Stimulated activated CD4-positive, alpha-beta T cell treated with anti-CD3 and anti-CD28 coated beads, Interleukin-15, amount 100 ng/mL, for 24 hours (primary cell): ENCODE measurements at places on chromosomes 2 and 18.

- DNase-seq = no peak
Measured at GRCh38 chr2:102832789-102833188, 71.0 kb downstream of the TMEM182 start.

GRCh38 chr18:8786483-8787370 is 81.4 kb downstream of the MTCL1 start:
- DNase-seq = no peak

DNA sequence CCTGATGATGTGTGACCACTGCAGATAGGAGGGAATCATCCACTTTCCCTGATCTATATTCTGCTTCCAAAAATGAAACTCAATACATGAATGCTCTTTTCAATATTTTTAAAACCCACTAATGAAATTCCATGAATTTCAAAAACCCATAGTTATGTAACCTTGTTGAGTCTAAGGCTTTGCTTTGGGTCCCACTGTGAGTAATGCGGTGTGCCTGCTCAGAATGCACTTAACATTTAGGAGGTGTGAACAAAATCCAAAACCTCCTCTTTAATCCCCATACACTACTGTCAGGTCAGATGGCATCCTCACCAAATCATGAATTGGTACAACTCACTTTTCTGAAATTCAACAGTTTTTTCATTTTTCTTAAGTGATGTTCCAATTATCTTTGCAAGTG is 50.4 kb downstream of the CCDC93 start:
- no peak for DNase-seq

GRCh38 chr2:42752816-42753813 is 10.8 kb downstream of the OXER1 start:
- no peak for DNase-seq

GRCh38 chr2:198499539-198499938 is 695.1 kb downstream of the PLCL1 start:
- DNase-seq = no peak

- DNase-seq = no peak
Measured at GRCh38 chr2:46552528-46552927, 73.2 kb downstream of the TMEM247 start.

GRCh38 chr2:174748948-174749347 is 15.3 kb downstream of the CHRNA1 start:
- peak; percentile 80 for DNase-seq

DNA sequence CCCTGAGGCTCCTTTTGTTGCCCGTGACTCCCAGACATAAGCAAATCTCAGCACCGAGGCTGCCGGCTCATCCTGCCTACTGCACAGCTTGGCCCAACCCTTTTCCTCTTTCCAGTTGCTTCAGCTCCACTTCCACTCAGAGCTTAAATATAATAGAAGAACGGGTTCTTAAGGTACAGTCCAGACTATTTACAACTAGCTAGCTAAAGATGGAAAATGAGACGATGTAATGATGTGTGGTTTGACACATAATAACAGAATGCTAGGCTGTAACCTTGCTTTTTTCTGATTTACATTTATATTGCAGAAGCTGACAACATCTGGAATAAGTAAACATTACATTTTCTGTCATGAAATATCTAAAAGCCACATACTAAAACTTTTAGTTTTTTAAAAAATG is 26.9 kb upstream of the ATP9B start:
- no peak for DNase-seq

DNA sequence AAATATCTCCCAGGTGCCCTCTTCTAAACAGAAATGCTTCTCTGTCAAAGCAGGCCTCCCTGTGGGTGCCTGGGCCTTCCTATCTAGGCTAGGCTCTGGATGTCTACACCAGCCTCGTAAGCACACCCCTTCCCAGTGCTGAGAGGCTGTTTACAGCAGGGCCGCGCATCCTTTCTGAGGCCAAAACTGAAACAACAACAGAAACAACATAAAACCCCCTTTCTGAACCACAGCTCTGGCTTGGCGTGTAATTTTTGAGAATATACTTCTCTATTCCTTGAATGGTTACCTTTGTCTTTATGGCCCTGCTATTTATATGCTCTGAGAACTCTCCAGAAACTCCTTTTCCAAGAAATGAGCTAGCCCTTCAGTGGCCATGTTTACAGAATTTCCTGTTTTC is 118.4 kb downstream of the BCL2L11 start:
- DNase-seq = no peak

DNA sequence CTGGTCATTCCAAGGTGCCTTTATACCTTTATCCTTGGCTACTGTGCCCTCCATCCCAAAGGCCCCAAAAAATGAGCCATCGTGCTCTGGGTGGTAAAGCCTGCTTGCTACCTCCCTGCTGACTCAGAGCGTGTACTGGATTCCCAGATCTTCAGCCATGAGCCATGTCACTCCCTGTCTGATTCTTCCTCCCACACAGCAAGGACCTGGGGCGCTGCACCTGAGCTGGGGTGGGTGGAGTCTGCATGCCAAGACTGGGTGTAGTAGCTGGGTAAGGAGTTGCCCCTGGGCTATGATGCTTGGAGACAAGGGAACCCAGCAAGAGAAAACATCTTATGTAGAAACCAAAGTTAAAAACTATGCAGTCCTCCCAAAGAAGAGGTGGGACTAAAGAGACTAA is 37.2 kb upstream of the APCDD1 start:
- no peak for DNase-seq

GRCh38 chr2:64913357-64913869 is 75.8 kb upstream of the SLC1A4 start:
- peak; percentile 14 for DNase-seq

- peak; percentile 72 for DNase-seq
Measured at GRCh38 chr2:46239847-46240181, 57.4 kb upstream of the EPAS1 start.

- DNase-seq = no peak
Measured at GRCh38 chr2:197307236-197307932, 3.2 kb downstream of the ANKRD44 start.

- no peak for DNase-seq
Measured at GRCh38 chr2:151649400-151649799, 84.9 kb downstream of the NEB start.

GRCh38 chr2:47336259-47337238 is 66.4 kb upstream of the MSH2 start:
- DNase-seq = no peak

- DNase-seq = no peak
Measured at GRCh38 chr2:11532416-11533055, 1.3 kb upstream of the GREB1 start.

GRCh38 chr2:130372055-130372832 is 16.4 kb downstream of the PTPN18 start:
- peak; percentile 86 for DNase-seq

DNA sequence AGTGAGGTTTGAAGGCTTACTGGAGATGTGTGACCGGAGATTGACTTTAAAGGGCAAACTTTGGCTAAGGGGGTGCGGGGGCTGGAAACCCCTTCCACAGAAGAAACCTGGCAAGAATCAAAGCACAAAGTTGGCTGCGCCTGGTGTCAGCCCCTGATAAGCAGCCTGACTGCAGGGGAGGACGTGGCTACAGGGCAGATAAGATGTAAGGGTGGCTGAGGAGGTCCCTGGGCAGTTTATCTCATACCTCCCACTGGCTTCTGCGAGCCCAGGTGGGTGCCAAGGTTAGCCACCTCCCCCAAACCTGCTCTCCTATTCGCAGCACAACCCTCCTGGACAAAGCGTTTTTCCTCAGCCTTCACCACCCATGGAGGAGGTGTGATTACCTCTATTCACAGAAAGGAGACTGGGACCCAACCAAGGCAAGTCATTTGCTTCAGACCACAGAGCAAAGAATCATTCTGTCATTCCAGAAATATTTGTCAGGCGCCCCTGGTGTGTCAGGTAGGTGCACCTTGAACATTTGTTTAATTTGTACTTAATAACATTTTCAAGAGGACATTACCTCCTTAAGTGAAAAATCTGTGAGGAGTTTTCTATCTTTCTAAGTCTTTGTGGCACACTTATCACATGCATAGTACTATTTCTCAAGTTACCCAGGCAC is 73.1 kb upstream of the IL1R1 start:
- no peak for DNase-seq

GRCh38 chr2:64226611-64227010 is 82.4 kb upstream of the PELI1 start:
- DNase-seq = no peak

GRCh38 chr18:70411876-70412435 is 123.1 kb downstream of the SOCS6 start:
- DNase-seq = no peak

GRCh38 chr2:182101263-182101662 is 115.6 kb downstream of the PPP1R1C start:
- DNase-seq = no peak

DNA sequence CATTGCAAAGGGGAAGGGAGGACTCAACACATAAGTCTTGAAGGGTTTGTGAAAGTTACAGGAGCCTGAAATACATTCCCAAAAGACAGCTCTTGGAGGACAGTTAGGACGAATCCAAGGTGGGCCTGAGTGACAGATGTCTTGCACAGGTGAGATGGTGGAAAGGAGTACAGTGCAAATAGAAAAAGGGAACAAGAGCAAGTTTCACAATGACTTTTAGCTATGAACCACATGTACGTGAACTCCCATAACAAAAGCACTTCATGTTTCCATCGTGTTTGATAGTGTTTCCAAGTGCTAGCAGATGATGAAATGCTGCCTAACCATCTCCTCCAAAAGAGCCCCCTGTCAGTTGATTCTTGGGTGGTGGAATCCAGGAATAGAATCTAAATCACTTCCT is 1.8 kb downstream of the IL18RAP start:
- no peak for DNase-seq

GRCh38 chr18:51133580-51134160 is 63.8 kb downstream of the MEX3C start:
- no peak for DNase-seq

DNA sequence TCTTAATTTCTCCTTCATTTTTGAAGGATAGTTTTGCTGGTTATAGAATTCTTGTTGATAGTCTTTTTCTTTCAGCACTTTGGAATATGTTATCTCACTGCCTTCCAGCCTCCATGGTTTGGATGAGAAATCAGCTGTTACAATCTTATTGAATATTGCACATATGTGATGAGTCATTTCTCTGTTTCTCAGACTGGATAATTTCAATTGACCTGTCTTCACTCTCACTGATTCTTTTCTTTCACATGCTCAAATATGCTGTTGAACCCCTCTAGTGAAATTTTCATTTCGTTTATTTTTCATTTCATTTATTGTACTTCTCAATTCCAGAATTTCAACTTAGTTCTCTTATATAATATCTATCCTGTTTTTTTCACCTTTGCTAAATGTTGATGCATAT is 22.2 kb downstream of the PDK1 start:
- no peak for DNase-seq

GRCh38 chr2:20650393-20650876 is 463 bp downstream of the HS1BP3 start:
- peak; percentile 34 for DNase-seq

- no peak for DNase-seq
Measured at GRCh38 chr18:59301929-59302328, 16.5 kb downstream of the CPLX4 start.

- DNase-seq = peak; percentile 37
Measured at GRCh38 chr2:240121190-240121589, 14.9 kb downstream of the COPS9 start.

- no peak for DNase-seq
Measured at GRCh38 chr2:199136681-199137080, 321.1 kb downstream of the SATB2 start.

- no peak for DNase-seq
Measured at GRCh38 chr2:178202927-178203326, 8.6 kb downstream of the OSBPL6 start.

DNA sequence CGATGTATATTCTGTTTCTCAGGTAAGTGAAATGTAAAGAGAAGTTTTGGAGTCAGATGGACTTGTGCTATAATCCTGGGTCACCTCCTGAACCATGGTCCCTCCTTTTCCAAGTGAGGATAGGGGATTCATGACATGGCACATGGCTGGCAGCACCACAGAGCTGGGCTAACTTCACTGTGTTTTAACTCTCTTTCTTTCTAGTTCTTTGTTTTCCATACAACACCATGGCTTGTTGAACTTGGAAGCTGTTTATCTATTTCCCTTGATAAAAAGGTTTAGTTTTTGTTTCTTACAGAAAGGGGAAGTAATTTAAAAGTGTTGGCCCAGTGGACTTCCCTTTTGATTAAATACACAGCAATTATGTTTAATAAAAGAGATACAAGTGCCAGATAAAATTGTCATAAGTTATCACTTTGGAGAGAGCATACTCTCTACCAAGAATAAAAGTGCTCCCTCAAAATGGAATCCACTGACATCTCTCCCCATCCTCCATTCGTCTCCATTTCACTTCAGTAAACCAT is 90.4 kb downstream of the PLCL1 start:
- DNase-seq = no peak

DNA sequence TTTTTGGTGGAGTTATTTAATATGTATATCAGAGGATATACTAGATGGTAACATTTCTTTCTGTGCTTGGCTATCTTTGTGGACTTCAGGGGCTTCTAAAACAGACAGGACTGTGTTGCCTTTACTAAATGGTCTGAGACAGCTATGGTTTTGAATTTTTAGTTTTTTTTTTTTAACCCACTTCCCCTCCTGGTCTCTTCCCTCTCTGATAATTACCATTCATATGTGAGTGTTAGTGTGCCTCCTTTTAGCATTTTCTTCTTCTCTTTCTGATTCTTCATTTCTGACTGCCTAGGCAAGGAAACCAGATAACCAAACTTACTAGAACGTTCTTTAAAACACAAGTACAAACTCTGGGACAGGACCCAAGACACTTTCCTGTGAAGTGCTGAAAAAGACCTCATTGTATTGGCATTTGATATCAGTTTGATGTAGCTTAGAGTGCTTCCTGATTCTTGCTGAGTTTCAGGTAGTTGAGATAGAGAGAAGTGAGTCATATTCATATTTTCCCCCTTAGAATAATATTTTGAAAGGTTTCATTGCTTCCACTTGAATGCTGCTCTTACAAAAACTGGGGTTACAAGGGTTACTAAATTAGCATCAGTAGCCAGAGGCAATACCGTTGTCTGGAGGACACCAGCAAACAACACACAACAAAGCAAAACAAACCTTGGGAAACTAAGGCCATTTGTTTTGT is 52.7 kb downstream of the SMAD4 start:
- no peak for DNase-seq

- DNase-seq = no peak
Measured at GRCh38 chr18:2871111-2871720, 24.4 kb downstream of the EMILIN2 start.

DNA sequence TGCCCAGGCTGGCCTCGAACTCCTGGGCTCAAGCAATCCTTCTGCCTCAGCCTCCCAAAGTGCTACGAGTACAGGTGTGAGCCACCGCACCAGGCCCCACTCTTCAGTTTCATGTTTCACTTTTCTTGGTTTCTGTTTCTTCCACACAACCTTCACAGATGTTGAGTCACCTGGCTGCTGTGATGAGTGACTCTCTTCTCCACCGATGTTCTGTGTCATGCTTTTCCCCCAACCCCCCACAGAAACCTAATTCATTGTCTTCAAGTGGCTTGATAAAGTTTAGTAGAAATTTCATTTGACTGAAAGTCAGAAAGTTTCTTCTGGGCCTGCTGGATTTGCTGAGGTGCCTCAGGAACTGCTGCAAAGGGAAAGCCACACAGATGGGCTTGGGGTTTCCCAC is 78.5 kb downstream of the SPHKAP start:
- DNase-seq = no peak
